ENCODE measurements at places on chromosomes 5 and 9. TPM values are rescaled to one million over a fixed set of nuclear protein-coding genes. Genes with fewer than 3 reads are reported as not detected.

- H3K4me1 ChIP-seq = no peaks in the 10 kb centered on the region
- H3K4me3 ChIP-seq = no peak overlapping the region
- no peak overlapping the region for H3K27ac ChIP-seq
- H3K27me3 ChIP-seq = peaks cover 2% of the 10 kb centered on the region
- H3K36me3 ChIP-seq = no peaks in the 10 kb centered on the region
Measured at GRCh38 chr9:86604741-86605140, 250.5 kb upstream of the TUT7 start.

DNA sequence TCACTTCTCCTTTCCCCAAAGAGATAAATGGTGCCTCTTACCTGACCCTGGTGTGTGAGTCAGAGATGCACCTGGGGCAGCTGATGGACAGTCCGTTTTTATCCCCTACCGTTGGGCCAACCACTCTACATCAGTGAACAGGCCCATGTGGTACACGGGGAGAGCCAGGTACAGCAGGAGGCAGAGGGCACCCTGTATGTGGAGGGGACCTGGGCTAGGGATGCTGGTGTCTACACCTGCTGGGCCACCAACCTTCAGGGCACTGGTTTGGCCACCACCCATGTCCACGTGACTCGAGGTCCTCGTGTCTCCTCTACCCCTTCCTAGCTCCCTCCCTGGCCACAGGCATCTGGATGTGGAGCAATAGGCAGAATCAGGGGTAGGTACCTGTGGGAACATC lies 22.7 kb upstream of the ANXA6 start:
- H3K27me3 ChIP-seq = no peaks in the 10 kb centered on the region
- peaks cover 6% of the 10 kb centered on the region for H3K4me1 ChIP-seq
- no peak for DNase-seq

GRCh38 chr5:18507114-18507513 lies 872.9 kb downstream of the TAF11L14 start:
- H3K4me3 ChIP-seq = no peak overlapping the region
- no peak overlapping the region for H3K27ac ChIP-seq
- no peaks in the 10 kb centered on the region for H3K27me3 ChIP-seq
- no peaks in the 10 kb centered on the region for H3K36me3 ChIP-seq
- no peaks in the 10 kb centered on the region for H3K4me1 ChIP-seq

The FAT2 gene
- total RNA-seq = not detected

GRCh38 chr9:76405340-76405739 lies 11.1 kb upstream of the RFK start:
- peaks cover 36% of the 10 kb centered on the region for H3K4me1 ChIP-seq
- no peak overlapping the region for H3K4me3 ChIP-seq
- no peaks in the 10 kb centered on the region for H3K27me3 ChIP-seq
- H3K36me3 ChIP-seq = no peaks in the 10 kb centered on the region
- H3K27ac ChIP-seq = no peak overlapping the region

GRCh38 chr5:151820903-151821302 lies 49.1 kb downstream of the G3BP1 start:
- no peak overlapping the region for H3K4me3 ChIP-seq
- H3K27ac ChIP-seq = peak overlapping the region; percentile 13
- H3K4me1 ChIP-seq = no peaks in the 10 kb centered on the region
- no peaks in the 10 kb centered on the region for H3K27me3 ChIP-seq
- peaks cover 2% of the 10 kb centered on the region for H3K36me3 ChIP-seq

The TMEM203 gene
- total RNA-seq = 33.3 TPM

DNA sequence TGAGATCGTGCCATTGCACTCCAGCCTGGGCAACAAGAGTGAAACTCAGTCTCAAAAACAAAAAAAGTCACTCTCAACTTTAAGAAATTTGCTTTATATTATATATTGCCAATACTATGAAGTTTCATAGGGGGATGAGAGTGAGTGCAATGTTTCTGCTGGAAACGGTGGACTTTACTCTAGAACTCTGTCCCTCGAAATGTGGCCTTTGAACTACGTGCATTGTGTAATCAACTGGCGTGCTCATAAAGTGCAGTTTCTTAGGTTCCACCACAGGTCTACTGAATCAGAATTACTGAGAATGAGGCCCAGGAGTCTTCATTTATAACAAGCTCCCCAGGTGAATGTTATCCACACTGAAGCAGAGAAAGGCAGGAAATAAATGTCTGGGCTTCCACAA lies 24.1 kb downstream of the OR2K2 start:
- H3K4me1 ChIP-seq = no peaks in the 10 kb centered on the region
- H3K4me3 ChIP-seq = no peak overlapping the region
- no peak for DNase-seq
- peaks cover 4% of the 10 kb centered on the region for H3K27me3 ChIP-seq

The SLC24A2 gene
- total RNA-seq = not detected

- no peaks in the 10 kb centered on the region for H3K4me1 ChIP-seq
- DNase-seq = no peak
- H3K4me3 ChIP-seq = no peak overlapping the region
- H3K27ac ChIP-seq = no peak overlapping the region
Measured at GRCh38 chr5:177565046-177565445, 10.7 kb upstream of the FAM193B start.

The PRLR gene
- not detected for total RNA-seq

DNA sequence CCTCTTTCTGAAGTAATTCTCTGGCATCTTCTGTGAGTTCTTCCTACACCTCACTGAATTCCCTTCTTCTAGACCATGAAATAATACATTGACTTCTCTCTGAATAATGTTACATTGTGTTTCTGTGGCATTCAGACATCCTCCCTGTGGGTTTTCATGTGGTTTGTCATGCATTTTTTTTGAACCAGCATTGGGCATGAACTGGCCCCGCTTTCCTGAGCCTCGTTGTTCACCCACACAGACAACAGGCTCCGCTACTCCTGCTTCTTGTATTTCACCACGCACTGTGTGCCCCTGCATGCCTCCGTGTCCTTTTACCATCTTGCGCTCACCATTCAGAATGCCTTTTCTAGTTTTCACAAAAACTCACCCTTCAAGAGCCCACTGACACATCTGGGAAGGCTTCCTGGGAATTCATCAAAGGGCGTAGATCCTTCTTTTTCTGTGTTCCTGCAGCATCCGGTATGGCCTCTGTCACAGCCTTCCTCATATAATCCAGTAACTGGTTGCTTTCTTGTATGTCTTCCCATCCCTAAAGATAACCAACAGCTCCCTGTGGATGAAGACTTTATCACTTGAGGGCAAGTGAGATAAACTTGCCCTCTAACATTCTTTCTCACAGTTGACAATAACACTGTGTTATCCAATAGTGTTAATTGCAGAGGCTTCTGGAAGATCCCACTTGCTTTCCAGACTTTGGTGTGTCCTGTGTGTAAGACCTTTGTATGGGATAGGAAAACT lies 51.5 kb upstream of the ADAMTSL1 start:
- no peaks in the 10 kb centered on the region for H3K27me3 ChIP-seq
- no peaks in the 10 kb centered on the region for H3K4me1 ChIP-seq
- H3K4me3 ChIP-seq = no peak overlapping the region

- no peak overlapping the region for H3K4me3 ChIP-seq
- DNase-seq = no peak
- no peak overlapping the region for H3K27ac ChIP-seq
- peaks cover 24% of the 10 kb centered on the region for H3K4me1 ChIP-seq
- H3K36me3 ChIP-seq = no peaks in the 10 kb centered on the region
Measured at GRCh38 chr9:123881604-123882003, 48.3 kb downstream of the DENND1A start.

- H3K27ac ChIP-seq = no peak overlapping the region
- no peak overlapping the region for H3K4me3 ChIP-seq
- DNase-seq = no peak
Measured at GRCh38 chr5:72478684-72479083, 28.5 kb downstream of the ZNF366 start.

GRCh38 chr5:113294311-113295110 lies 140.3 kb downstream of the TSSK1B start:
- peak overlapping the region; percentile 68 for H3K4me3 ChIP-seq
- DNase-seq = peak; percentile 85
- H3K4me1 ChIP-seq = peaks cover 20% of the 10 kb centered on the region
- H3K36me3 ChIP-seq = no peaks in the 10 kb centered on the region

GRCh38 chr9:128001779-128002298 lies 21.1 kb upstream of the EEIG1 start:
- no peak overlapping the region for H3K4me3 ChIP-seq
- H3K27ac ChIP-seq = no peak overlapping the region
- H3K27me3 ChIP-seq = no peaks in the 10 kb centered on the region
- H3K4me1 ChIP-seq = peaks cover 18% of the 10 kb centered on the region
- H3K36me3 ChIP-seq = no peaks in the 10 kb centered on the region

The ORM2 gene
- not detected for total RNA-seq

DNA sequence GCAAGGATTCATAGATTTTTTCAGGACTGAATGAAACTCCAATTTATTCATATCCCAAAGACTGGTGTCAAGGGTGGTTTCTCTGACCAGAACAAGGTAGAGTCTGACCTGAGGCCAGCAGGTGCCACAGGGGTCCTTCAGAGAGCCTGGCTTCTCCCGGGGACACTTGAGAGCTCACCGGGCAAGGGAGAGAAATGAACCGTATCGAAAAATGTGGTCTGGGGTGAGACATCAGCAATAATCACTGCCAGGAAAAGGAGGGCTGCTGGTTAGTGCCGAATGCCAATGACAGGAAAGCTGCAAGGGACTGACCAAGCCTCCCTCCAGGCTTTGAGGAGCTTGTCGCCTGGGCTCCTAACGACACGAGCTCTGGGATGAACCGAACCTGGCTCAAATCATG lies 142.7 kb downstream of the TTLL11 start:
- no peaks in the 10 kb centered on the region for H3K27me3 ChIP-seq
- no peaks in the 10 kb centered on the region for H3K36me3 ChIP-seq
- DNase-seq = no peak
- no peak overlapping the region for H3K4me3 ChIP-seq

GRCh38 chr5:96943799-96944198 lies 7.9 kb downstream of the LNPEP start:
- H3K4me3 ChIP-seq = no peak overlapping the region
- peak overlapping the region; percentile 58 for H3K27ac ChIP-seq
- H3K27me3 ChIP-seq = no peaks in the 10 kb centered on the region
- H3K4me1 ChIP-seq = peaks cover 77% of the 10 kb centered on the region

The NPR3 gene
- total RNA-seq = 0.24 TPM

The BARHL1 gene
- total RNA-seq = not detected

GRCh38 chr9:75487856-75488718 lies 399.8 kb downstream of the OSTF1 start:
- peaks cover 8% of the 10 kb centered on the region for H3K27me3 ChIP-seq
- no peaks in the 10 kb centered on the region for H3K4me1 ChIP-seq
- no peak for DNase-seq
- no peak overlapping the region for H3K27ac ChIP-seq

GRCh38 chr5:79692596-79692995 lies 3.0 kb downstream of the CMYA5 start:
- no peaks in the 10 kb centered on the region for H3K4me1 ChIP-seq
- no peak overlapping the region for H3K27ac ChIP-seq
- no peaks in the 10 kb centered on the region for H3K27me3 ChIP-seq
- DNase-seq = no peak

- no peaks in the 10 kb centered on the region for H3K36me3 ChIP-seq
- no peak overlapping the region for H3K4me3 ChIP-seq
- H3K27me3 ChIP-seq = no peaks in the 10 kb centered on the region
- DNase-seq = no peak
Measured at GRCh38 chr9:104068546-104068945, 25.6 kb upstream of the SMC2 start.

DNA sequence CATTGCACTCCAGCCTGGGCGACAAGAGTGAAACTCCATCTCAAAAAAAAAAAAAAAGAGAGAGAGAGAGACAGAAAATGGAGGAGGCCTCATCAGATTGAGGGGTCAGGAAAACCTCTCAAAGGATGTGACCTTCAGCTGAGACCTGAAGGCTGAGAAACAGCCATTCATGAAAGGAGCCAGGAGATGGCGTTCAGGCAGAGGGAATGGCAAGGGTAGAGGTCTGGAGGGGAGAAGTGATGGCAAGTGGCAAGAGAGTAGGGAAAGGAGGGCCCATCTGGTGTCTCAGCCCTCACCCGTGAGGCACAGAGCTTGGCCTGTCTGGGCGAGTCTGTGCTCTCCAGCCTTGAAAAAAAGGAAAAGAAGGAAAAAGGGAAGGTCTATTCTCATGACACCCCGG lies 17.0 kb downstream of the CAMK2A start:
- no peak overlapping the region for H3K4me3 ChIP-seq
- no peaks in the 10 kb centered on the region for H3K36me3 ChIP-seq
- DNase-seq = no peak
- no peaks in the 10 kb centered on the region for H3K4me1 ChIP-seq

- peaks cover 3% of the 10 kb centered on the region for H3K36me3 ChIP-seq
- DNase-seq = no peak
- no peaks in the 10 kb centered on the region for H3K27me3 ChIP-seq
- H3K4me1 ChIP-seq = peaks cover 8% of the 10 kb centered on the region
Measured at GRCh38 chr9:20832775-20833174, 148.7 kb downstream of the FOCAD start.

DNA sequence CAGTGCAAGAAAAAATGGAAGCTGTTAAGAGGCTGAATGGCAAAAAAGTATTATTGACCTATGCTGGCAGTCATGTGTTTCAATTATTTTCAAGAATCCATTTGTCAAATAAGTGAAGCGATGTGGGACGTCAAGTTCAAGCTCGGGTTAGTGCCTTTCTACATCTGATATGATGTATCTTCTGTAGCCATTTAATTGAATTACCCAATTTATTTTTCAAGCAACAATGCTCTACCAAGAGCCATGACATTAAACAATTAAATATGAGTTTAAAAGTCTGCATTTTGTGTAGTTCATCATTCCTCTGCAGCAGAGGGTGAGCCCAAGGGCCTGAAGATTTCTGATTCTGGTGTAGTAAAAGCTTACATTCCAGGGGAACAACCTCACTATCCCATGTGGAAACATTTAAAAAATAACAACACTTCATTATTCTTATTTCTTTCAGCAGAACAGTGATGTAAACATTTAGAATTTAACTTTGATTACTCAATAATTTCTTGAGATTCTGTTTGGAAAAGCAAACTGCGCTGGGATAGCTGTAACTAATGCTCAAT lies 619.7 kb upstream of the ARRDC3 start:
- DNase-seq = no peak
- no peaks in the 10 kb centered on the region for H3K27me3 ChIP-seq
- H3K27ac ChIP-seq = no peak overlapping the region

The CCNJL gene
- not detected for total RNA-seq

The PHYHD1 gene
- total RNA-seq = 1.9 TPM

The ELL2 gene
- 76.3 TPM for total RNA-seq

GRCh38 chr9:87180361-87180760 lies 233.1 kb upstream of the GAS1 start:
- no peaks in the 10 kb centered on the region for H3K36me3 ChIP-seq
- H3K4me3 ChIP-seq = no peak overlapping the region
- no peaks in the 10 kb centered on the region for H3K4me1 ChIP-seq
- no peak for DNase-seq
- H3K27ac ChIP-seq = no peak overlapping the region

DNA sequence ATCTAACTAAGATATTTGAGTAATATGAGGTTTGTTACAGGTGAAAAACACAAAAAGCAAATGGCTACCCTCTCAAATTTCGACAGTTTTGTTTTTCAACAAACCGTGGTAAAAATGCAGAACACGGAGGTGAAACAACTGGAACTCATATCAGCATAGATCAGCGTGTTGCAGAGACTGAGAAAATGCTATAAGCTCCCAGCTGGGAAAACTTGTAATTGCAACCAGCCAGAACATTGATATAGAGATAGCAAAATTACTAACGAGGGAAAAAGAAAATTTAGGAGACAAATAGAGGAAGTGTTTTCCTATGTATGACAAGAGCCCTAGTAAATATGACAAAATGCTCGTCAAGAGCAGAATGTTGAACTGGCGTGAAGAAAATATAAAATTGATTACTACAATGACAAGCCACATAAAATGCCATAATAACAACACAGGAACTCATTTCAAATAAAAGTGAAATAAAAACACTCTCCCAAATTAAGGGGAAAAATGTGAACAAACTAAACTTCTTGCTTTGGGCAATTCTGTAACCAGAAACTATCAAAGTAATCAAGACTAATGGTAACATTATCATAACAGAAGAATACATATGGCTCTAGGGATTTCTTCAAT lies 1989.8 kb downstream of the EFNA5 start:
- no peaks in the 10 kb centered on the region for H3K27me3 ChIP-seq
- no peak overlapping the region for H3K27ac ChIP-seq
- H3K4me1 ChIP-seq = no peaks in the 10 kb centered on the region
- no peak overlapping the region for H3K4me3 ChIP-seq
- H3K36me3 ChIP-seq = no peaks in the 10 kb centered on the region

All from activated T-cell treated with anti-CD3 and anti-CD28 coated beads, Interleukin-2, amount 50 U/mL, for 72 hours (primary cell).